Dermis microvascular lymphatic vessel endothelial cell (primary cell): ENCODE measurements at places on chromosomes 2 and 18.

DNA sequence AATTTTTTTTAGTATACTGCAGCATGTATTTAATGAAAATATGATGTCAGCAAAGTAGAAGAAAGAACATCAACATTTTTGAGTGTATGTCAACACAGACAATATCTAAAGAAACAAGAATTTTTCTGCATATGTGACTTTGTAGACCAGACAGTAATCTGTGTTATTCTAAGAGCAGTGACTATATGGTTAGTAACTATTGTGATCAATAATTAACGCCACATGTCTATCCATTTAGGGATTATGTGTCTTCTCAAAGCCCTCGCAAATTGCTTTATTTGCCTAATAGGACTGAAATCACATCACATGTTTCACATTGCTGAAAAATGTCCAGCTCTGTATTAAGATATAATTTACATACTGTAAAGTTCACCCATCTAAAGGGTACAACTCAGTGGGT, 107.8 kb downstream of the GFPT1 start:
- no peak for DNase-seq

- no peak for DNase-seq
Observed at GRCh38 chr2:100289020-100289419, 33.3 kb downstream of the LONRF2 start.

GRCh38 chr2:105873721-105874120, 129.0 kb downstream of the NCK2 start:
- DNase-seq, result no peak

DNA sequence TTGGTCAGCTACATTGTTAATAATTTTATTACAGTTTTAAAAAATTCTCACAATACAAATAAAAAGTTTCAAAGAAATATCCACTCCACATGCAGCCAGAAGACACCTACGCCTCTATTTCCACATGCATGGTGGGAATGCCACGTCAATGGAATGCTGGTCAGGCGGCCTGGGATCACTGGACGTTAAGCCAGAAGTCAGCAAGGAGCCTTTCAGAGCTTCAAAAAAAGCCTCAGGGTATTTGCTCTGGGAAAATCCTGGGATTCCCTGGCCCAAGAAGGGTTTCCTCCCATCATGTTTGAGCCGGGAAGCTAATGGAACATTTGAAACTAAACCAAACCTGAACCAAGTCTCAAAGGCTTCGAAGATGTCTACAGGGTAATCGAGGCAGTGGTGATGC, 241.9 kb upstream of the PXDN start:
- DNase-seq, result no peak

DNA sequence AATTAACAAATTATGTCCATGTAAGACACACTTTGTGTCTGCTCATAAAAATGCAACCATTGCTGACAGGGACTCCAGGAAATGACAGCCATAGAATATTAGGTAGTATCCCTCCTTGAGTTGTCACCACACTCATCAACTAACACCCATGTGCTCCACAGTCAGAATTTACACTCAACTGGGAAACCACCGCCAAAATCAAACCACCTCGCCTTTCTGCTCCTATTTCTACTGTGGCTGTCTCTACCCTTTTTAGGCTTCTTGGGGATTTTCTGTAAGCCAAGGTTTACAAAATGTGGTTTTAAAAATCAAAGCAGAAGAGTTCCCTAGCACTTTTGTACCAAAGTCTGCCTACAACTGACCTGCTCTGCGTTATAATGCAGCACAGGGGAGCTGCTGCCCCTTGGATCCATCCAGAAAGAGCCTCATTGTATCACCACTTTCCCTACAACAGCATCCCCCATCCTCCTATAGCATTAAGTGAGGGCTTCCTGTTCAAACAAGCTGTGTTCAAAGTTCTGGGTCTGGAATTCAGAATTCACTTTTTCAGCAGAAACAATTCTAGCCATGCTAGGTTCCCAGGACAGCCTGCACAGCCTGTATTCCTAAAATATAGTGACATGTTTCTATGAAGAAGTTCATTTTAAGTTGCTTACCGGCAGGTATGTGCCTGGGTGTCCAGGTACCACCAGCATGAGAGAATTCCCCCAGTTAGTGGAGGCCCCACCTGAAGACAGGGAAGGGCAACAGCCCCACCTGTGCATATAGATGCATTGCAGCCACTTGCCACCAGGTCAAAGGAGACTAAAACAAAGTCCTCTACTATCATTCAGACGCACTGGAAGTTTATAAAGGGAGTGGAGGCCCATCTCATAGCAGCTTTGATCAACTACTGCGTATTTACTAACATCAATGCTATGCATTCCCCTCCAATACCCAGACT, 104.3 kb downstream of the MYO5B start:
- DNase-seq, result no peak

DNA sequence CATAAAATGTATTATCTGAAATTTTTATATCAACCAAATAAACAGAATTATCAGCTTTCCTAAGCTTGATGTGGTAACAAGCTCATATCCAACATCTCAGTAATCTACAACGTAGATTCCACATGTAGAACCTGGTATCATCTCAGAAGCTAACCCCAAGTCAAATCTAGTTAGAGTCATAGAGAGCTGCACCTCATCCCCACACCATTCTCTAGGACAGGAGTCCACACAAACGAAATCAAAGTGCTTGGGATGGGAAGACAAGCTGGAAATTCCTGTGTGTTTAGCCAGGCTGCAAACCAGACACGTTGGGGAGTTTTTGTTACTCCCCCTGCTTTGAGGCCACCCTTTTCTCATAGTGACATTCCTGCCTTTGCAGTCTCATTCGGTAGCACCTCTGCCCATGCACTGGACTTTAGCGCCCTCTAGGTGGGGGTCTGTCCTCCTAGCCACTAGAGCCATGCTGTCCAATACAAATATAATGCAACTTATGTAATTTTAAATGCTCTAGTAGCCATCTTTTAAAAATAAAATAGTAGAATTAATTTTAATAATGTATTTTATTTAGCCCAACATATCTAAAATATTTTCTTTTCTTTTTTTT, 28.1 kb upstream of the SATB2 start:
- DNase-seq, result peak; percentile 23

DNA sequence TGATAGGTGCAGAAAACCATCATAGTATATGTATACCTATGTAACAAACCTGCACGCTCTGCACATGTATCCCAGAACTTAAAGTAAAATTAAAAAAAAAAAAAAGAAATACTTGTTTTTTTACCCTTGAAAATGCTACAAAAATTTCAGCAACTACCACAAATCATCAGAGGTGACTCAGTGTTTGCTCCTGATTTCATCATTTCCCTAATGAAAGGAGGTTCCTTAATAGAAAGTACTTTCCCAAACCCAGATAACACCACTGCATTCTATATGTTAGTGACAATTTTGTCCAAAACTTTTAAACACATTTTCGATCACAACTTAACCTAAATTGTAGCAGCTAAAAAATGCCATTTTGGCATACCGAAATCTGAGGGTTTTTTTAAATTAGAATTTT, 163.3 kb downstream of the SLC39A10 start:
- DNase-seq, result no peak

DNA sequence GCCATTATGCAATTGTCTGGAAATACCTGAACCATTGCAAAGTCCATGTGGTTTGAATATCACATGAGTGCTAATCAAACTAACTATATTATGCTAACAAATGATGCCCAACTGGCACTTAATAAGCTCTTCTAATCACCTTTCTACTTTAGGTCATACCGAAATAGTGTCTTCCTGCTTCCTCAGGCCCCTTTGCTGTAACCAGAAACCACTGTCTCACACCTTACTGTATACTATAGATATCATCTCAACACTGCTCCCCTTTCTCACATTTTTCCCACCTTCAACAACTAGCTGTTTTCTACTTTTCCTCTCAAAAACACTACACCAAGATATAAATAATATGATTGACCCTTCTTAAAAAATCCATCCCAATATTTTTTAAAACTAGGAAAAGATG, 633.9 kb downstream of the BCL11A start:
- DNase-seq, result no peak
